NCI-H748 treated with DMSO at 0.1 percent for 48 hours (cell line): ENCODE measurements at places on chromosomes 1 and 21.

DNA sequence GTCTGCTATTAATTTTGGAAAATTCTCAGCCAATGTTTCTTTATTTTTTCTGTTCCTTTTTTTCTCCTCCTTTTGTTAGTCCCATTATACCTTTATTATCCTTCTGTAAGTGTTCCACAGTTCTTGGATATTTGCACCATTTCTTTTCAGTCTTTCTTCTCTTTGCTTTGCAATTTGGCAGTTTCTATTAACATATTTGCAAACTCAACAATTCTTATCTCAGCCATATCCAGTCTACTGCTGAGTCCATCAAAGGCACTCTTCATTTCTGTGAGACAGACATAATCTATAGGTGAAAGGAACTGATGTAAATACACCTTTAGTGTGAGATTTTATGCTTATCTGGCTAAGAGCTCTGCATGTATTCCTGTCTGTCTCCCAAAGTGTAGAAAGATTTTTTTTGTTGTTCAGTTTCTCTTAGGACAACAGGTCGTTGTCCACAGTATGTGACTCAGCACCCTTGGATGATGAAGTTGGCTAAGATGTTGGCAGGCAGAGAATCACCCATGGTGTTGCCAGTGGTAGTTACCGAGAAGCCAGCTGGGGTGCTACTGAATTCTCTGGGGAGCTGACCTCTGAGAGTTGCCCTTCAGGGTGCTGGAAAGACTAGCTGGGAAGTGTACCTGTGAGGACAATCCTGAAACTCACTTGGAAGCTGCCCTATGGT, 38.4 kb downstream of the LEPR start:
- no peak for DNase-seq

- peak; percentile 29 for DNase-seq
Measured at GRCh38 chr1:202998836-202999750, 8.1 kb upstream of the TMEM183A start.

GRCh38 chr1:7642781-7643529, 128.1 kb upstream of the VAMP3 start:
- no peak for DNase-seq

DNA sequence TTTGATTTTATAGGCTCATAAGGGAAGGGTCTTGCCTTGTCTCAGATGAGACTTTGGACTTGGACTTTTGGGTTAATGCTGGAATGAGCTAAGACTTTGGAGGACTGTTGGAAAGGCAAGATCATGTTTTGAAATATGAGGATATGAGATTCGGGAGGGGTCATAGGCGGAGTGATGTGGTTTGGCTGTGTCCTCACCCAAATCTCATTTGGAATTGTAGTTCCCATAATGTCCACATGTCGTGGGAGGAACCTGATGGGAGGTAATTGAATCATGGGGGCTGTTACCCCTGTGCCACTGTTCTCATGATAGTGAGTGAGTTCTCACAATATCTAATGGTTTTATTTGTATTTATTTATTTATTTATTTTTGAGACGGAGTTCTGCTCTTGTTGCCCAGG, 6.9 kb upstream of the CSDE1 start:
- no peak for DNase-seq

- no peak for DNase-seq
Measured at GRCh38 chr1:29356663-29357062, 120.3 kb downstream of the PTPRU start.

DNA sequence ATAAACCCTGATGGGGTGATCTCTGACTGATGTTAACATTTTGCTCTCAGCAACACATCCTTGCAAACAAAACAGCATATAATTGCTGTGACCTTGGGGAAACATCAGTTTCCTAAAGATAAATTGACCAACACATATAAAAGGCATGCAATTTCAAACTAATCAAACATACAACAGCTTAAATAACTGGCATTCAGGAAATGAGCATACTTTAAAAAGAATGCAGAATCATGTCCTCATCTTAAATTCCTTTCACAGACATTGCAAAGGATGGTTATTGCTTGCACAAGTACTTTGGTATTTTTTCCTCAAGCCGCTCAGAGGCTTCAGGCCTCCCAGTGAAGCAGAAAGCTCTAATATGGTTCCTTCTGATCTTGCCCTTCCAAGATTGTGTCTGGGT, 53.4 kb upstream of the RGS18 start:
- DNase-seq: no peak

DNA sequence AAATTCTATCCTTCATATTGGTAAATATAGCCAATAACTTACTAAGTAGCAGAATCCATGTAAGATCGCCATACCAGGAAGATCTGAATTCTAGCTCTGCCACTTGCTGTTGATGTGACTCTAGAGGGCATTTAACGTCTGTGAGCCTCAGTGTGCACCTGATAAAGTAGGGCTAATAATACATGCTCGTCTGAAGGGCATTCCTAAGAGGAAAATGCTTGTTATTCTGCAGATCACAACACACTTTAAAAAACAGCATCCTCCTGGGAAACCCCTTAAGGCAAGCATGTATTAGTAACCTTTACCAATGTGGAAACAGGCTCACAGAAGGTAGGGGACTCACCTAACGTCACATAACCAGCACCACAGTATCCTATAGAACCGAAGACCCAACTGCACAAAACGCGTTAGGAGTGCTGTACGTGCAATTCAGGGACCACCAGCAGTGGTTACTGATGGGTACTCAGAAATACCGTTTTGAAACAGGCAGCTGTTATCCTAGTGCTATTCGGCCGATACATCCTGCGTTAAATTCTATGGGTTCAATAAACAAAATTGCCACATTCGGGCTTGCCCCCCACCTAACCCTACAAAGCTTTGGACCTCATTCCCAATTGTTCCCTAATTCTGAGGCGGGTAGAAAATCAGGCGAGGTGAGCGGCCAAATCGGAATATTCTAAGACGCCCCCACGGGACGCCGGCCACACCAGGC, 758 bp downstream of the DEPDC1 start:
- DNase-seq: peak; percentile 52

GRCh38 chr1:71357708-71358107, 276.9 kb upstream of the ZRANB2 start:
- DNase-seq: no peak

DNA sequence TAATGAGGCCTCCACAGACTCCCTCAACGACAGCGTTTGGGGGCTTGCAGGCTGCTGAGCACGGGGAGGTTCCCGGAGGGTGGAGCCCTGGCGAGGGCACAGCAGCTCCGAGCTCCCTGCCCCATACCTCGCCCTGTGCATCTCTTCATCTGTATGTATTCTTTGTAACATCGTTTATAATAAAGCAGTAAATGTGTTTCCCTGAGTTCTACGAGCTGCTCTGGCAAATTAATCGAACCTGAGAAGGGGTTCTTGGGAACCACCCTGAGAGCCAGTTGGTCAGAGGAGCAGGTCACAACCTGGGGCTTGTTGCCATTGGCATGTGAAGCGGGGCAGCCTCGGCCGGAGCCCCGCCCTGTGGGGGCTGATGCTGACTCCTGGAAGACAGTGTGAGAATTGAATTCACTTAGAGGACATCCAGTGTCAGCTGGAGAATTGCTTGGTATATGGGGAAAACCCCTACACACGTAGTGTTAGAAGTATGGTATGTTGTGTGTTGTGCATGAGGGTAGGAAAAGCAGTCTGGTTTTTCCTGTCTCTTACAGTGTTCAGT, 11.5 kb downstream of the SLC37A1 start:
- peak; percentile 67 for DNase-seq

GRCh38 chr1:150927624-150928023, 1.5 kb downstream of the SETDB1 start:
- DNase-seq: no peak

DNA sequence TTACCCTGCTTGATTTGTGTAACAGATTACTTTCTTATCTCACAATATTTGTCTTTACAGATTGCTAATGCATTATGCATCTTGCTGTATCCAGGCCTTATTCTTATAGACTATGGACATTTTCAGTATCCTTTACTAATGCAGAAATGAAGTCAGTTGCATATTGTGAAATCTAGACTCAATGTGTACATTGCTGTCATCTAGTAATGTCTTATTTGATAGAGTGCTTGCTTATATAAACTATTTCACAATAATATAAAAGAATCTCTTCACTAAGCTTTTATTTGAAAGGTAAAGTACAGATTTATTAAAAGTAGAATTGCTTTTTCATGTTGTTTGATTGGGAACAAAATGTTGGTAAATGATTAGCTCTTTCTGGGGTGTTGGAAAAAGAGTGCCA, 39.6 kb downstream of the ALG6 start:
- no peak for DNase-seq

DNA sequence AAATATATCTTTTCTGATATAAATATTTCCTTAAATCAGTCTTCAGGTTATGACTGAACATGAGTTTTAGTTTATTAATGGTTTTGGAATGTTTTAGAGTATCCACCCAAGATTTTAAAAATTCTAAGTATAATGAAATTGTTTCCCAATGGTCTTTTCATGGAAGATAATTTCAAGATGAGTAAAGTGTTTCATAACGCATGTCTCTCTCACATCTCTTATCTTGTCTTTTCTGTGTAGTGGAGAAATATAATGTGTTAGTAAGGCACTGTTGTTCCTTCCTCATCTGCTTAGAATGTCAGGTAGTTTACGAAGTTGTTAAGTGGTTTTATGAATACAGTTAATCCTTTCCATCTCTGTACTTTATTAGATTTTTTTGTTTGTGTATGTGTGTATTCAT, 49.6 kb downstream of the PLA2G4A start:
- DNase-seq: no peak

GRCh38 chr1:47262787-47263413, 30.9 kb upstream of the TAL1 start:
- no peak for DNase-seq

DNA sequence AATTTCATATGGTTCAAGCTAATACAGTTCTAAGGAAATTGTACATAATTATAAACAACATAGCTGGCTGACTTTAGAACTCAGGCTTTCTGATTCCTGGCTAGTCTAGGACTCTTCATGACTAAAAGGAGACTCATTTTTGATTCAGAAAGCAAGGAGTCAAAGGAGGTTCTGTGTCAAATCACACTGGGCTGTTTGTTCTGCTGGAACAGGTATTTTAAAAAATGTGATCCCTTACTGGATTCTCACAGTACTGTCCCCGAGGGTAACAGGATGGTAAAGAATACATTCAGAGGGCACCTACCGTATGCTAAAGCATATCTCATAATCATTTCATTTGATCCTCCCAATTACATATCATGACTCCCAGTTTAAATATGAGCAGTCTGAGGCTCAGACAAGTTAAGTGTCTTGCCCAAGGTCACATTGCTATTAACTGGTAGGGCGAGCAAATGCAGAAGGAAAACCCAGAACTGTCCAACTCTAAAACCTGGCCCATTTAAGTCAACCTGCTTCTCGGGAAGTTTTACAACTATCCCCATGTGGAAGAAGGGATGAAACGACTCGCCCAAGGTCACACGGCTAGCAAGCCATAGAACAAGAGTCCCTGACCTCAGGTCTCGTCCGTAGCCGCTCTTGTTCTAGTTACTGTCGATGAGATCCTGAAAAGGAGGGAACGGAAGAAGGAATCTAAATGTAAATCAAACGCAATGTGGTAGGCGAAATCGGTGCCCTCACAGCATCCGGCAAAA, 675 bp downstream of the MYSM1 start:
- DNase-seq: no peak

DNA sequence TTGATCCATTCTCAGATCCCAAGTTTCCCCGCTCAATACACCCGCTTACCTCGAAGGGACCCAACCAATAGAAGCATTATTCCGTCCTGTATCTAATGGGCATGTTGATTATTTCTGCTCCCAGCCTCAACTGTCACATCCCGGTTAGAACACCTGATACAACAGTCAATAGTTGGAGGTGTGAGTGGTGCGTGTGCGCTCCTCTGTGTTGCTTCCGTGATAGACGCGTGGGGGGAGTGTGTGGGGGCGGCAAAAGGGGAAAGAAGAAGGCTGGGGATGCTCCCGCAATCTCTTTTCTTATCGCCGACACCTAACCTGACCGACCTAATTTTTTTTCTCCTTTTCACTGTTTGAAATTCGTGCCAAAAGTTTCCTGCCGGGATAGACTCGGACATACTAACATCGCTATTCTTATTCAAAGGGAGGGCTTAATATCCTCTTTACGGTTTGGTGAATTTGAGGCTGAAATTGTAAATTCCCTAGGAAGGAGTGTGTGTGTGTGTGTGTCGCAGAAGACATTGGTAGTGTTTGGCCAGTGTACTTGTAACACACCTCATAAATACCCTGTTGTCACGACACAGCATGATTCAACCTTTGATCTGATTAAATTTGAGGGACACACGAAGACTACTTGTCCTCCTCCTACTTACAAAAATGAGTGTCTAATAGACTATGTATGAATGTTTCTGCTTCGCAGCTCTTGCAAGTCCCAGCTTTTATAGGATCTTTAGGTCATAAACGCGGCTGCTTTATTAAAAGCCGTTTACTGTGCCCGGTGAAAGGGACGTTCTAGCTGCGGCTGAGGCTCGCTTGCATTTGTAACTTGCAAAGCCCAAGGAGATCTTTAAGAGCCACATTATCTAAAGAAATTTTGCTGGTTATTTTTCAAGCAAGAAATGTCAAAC, 1.5 kb upstream of the PROX1 start:
- DNase-seq: no peak

- DNase-seq: no peak
Measured at GRCh38 chr21:37849506-37850102, 66.7 kb downstream of the KCNJ6 start.

- peak; percentile 51 for DNase-seq
Measured at GRCh38 chr1:3910857-3911845, 11.1 kb upstream of the C1orf174 start.

DNA sequence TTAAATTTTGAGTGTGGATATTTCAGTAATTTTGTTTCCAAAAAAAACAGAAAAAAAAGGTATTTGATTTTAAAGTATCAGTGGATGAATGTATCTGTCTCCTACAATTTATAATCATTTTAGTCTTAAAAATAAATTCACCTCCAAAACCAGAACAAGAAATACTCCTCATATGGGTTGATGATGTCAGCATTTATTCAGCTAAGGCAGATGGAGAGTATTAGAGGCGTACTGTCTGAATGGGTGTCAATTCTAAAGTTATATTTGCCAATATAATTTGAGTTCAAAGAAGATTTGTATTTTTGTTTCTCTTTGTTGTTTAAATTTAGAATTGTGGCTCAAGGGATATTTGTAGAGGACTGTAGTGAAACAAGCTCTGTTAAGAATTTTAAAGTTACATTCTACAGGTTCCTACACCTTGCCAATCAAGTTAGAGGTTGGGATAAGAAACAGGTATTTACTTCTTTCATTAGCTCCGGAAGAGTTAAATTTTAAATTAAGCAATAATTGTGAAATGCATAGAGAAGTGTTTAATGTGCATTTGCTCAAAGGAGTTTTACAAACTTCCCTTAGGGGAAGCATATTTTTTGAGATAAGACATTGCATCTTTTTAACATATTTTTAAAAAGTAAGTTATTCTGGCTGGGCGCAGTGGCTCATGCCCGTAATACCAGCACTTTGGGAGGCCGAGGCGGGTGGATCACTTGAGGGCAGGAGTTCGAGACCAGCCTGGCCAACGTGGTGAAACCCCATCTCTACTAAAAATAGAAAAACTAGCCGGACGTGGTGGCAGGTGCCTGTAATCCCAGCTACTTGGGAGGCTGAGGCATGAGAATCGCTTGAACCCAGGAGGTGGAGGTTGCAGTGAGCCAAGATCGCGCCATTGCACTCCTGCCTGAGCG, 1.2 kb downstream of the PLA2G4A start:
- no peak for DNase-seq

- DNase-seq: no peak
Measured at GRCh38 chr1:106517224-106517623, 539.2 kb upstream of the PRMT6 start.

GRCh38 chr1:78519446-78519845, 28.7 kb downstream of the PTGFR start:
- no peak for DNase-seq

- no peak for DNase-seq
Measured at GRCh38 chr1:225319871-225320270, 108.0 kb downstream of the LBR start.

- peak; percentile 100 for DNase-seq
Measured at GRCh38 chr1:41404308-41404761, 43.1 kb downstream of the FOXO6 start.
